ENCODE measurements at places on chromosomes 13 and 19.

GRCh38 chr13:69423844-69424243 lies 683.8 kb upstream of the ATXN8OS start:
- DNase-seq: no peak

DNA sequence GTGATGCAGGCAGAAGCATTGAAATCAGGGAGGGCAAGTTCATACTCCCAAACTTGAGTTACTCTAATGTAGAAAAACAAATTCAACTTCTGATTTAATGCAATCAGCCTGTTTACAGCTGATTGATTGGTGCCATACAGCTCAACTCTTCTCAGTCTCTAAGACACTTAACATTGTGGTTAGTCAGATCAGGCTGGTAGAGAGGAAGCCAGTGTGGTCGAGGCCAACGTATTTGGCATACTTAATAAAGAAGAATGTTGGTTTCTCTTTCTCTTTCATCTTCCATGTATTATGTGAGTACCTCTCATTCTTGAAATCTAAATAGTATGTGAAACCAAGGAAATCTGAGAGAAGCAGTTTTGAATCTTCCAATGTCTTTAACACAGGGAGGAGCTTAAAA lies 255.0 kb upstream of the SLITRK1 start:
- no peak for DNase-seq

- DNase-seq: no peak
Observed at GRCh38 chr19:55092423-55093318, 17.0 kb downstream of the EPS8L1 start.

DNA sequence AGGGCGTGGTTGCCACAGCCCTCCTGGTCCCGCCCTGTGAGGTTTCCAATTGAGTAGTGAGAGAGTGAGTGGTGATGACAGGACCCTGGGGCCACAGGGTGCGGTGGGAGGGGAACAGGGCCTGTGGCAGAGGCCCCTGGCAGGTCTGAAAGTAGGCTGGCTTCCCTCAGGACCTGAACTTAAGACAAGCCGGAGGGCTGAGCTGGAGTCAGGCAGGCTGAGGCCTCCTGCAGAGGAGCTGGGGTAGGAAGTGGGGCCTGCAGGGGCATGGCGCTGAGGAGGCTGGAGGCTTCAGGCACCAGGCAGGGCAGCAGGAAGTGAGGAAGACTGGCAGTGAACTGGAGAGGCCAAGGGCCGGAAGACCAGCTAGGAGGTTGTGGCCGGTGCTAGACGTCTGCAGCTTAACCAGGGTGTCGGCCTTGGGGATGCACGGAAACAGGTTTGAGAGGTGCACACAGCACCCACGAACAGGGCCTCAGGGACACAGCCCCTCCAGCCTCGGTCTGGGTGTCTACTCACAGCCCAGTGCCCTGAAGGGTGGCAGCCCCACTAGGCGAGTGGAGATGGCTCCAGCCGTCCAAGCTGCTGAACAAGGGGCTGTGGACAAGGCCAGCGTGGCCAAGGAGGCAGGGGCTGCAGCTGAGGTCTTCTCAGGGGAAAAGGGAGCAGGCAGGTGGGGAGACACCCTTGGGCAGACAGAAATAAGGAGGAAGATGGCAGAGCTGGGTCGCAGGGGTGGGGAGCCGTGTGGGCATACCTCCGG lies 17.8 kb downstream of the POP4 start:
- no peak for DNase-seq

- DNase-seq: no peak
Observed at GRCh38 chr19:46298479-46299003, 1.7 kb downstream of the HIF3A start.

- DNase-seq: no peak
Observed at GRCh38 chr19:34366738-34367623, 2.0 kb downstream of the GPI start.

- no peak for DNase-seq
Observed at GRCh38 chr19:3073159-3073563, 10.9 kb upstream of the TLE5 start.

GRCh38 chr13:106738186-106738678 lies 170.3 kb upstream of the ARGLU1 start:
- no peak for DNase-seq

All from stimulated activated CD8-positive, alpha-beta memory T cell treated with anti-CD3 and anti-CD28 coated beads, Interleukin-2, amount 100 ng/mL, for 1 hour (primary cell).